ENCODE measurements at places on chromosomes 5 and 9. TPM values are rescaled to one million over a fixed set of nuclear protein-coding genes. Genes with fewer than 3 reads are reported as not detected.

The TAF11L5 gene
- polyA plus RNA-seq, result not detected

The ADCY2 gene
- polyA plus RNA-seq, result 0.27 TPM

The JMY gene
- polyA plus RNA-seq, result 4.1 TPM

The CCNI2 gene
- 0.14 TPM for polyA plus RNA-seq

The SAXO1 gene
- polyA plus RNA-seq, result not detected

The PPP3R2 gene
- polyA plus RNA-seq, result not detected

The HTR1A gene
- polyA plus RNA-seq, result not detected

The C5orf63 gene
- polyA plus RNA-seq, result 4.6 TPM

The WNT8A gene
- polyA plus RNA-seq, result not detected

The WDR31 gene
- 5.4 TPM for polyA plus RNA-seq

The CCDC187 gene
- polyA plus RNA-seq, result not detected

The ABO gene
- 1.0 TPM for polyA plus RNA-seq

The PHYHD1 gene
- polyA plus RNA-seq, result 57.8 TPM

The CCL27 gene
- polyA plus RNA-seq, result 0.18 TPM

The EEIG1 gene
- 12.7 TPM for polyA plus RNA-seq

The IRX1 gene
- 0.05 TPM for polyA plus RNA-seq

The SPINK4 gene
- not detected for polyA plus RNA-seq

The PTGS1 gene
- 4.5 TPM for polyA plus RNA-seq

The ARHGAP26 gene
- 13.2 TPM for polyA plus RNA-seq

The IL9 gene
- not detected for polyA plus RNA-seq

The MCTP1 gene
- 0.84 TPM for polyA plus RNA-seq

The PRDM9 gene
- polyA plus RNA-seq, result not detected

The SLC4A9 gene
- 0.05 TPM for polyA plus RNA-seq

The BARHL1 gene
- polyA plus RNA-seq, result not detected

The SPACA9 gene
- polyA plus RNA-seq, result 11.2 TPM

The ZNF608 gene
- 16.4 TPM for polyA plus RNA-seq

The ANKRD33B gene
- 1.3 TPM for polyA plus RNA-seq
